ENCODE measurements at places on chromosomes 1 and 21.
A peak's percentile ranks its signal among the peaks of the same experiment; 100 is the strongest.

- DNase-seq, result no peak
Observed at GRCh38 chr1:10759413-10760200, 36.8 kb downstream of the CASZ1 start.

DNA sequence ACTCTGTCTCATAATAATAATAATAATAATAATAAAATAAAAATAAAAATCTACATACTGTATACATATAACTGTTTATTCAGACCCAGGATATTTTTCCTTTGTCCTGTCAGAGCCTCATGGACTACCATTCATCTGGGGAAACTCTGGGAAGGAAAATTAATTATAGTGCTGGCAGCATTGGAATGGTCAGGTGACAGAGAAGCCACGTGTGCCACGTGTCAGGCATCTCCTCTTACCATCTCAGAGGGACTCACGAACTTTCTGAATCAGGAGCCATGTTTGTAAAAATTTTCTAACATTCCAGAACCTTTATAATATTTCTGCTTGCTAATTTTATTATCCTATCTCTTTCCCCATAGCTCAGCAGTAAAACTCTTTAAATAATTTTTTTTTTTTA, 97.8 kb upstream of the HNRNPU start:
- no peak for DNase-seq

GRCh38 chr1:111204983-111205713, 4.7 kb upstream of the DENND2D start:
- no peak for DNase-seq

- no peak for DNase-seq
Observed at GRCh38 chr1:157852476-157852875, 10.9 kb upstream of the CD5L start.

DNA sequence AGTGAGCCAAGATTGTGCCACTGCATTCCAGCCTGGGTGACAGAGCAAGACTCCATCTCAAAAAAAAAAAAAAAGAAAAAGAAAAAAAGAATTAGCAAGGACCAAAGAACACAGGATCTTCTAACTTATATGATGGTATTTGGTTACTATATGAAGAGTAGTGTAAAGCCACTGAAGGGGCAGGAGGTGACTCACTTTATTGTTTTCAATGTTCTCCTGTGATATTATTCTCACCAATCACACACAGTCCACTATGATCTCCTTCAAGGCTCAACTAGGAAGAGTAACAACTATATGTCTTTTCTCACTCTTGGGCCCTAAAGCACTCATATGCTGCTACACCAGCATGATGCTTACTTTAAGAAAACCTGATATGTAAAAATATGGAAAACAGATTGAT, 26.7 kb downstream of the RC3H1 start:
- no peak for DNase-seq

- DNase-seq, result no peak
Observed at GRCh38 chr1:44263568-44264450, 50.5 kb downstream of the DMAP1 start.

DNA sequence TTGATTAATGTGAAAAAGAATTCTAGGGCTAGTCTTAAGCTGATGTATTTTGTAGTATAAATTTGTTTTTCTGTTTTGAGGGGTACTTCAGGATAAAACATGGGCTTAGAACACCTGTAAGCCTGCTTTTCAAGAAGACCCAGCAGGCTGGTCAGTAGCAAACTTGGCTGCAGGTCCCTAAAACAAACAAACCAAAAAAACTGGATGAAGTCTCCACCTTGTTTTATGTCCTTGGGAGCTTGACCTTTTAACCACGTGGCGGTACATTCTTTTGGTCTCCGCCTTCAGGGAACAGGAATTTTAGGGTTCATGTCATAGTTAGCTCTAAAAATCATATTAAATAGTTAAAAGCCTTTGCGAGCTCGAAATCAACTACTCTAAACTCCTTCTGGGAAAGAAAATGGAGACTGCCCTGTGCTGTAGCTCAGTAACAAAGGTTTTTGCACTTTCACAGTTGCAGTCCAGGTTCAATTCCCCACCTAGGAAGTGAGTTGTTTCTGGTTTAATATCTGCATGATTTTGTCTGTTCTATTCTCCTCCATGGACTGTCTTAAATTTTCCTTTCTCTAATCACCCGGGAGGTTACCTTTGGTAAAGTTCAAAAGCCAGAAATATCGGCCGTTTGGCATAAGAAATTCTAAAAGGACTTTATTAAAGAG, 18.6 kb downstream of the PRDX6 start:
- DNase-seq, result no peak

GRCh38 chr1:231750818-231751362, 124.3 kb downstream of the DISC1 start:
- no peak for DNase-seq

DNA sequence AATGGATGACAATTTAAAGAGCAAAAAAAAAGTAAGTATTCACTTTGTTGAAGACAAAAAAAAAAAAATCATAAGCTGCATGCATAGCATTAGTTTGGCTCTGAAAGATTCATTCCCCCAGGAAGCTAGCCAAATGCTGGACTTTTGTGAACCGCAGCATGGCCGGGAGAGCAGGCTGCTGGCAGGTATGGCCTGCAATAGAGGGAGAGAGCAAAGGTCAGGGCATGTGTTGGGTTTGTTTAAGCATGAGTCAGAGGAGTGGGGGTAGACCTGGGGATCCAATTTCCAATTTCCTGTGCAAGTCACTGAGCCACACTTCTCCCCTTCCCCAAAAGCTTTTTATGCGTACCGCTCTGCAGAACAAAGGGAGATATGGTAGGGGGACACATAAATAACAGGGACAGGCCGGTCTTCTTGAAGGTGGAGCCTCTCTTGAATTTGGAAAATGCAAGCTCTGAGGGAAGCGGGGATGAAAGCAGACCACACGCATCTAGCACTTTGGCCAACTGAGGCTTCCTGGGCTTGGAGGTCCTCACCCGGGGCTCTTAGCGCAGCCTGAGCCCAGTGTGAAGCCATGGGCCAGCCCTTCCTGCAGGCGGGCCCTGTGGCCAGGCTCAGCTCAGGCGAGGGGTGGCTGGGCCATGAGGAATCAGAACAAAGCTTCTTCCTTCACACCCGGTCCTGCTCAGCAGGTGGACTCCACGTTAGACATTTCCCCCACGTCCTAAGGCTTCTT, 171.1 kb downstream of the TOMM20 start:
- DNase-seq, result peak; percentile 13

GRCh38 chr1:234551032-234551378, 59.0 kb downstream of the IRF2BP2 start:
- no peak for DNase-seq

DNA sequence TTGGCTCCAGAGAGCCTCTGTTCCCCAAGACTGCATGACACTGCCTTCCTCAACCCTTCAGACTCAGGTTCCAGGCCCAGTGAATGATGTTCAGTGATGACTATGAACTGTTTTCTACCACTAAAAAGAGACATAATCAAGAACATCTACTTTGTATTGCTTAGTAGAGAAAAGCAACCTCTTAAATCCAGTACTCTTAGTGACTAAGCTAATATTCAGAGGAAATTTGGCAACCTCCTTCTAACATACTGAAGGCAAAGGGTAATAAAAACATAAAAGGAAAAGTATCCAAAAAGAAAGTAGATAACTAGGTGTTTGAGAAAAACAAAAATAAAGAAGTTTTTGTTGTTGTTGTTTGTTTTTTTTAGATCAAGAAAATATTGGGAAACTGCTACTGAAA, 153.3 kb upstream of the RUNX1 start:
- no peak for DNase-seq

- DNase-seq, result peak; percentile 9
Observed at GRCh38 chr1:237938553-237938952, 47.8 kb upstream of the ZP4 start.

DNA sequence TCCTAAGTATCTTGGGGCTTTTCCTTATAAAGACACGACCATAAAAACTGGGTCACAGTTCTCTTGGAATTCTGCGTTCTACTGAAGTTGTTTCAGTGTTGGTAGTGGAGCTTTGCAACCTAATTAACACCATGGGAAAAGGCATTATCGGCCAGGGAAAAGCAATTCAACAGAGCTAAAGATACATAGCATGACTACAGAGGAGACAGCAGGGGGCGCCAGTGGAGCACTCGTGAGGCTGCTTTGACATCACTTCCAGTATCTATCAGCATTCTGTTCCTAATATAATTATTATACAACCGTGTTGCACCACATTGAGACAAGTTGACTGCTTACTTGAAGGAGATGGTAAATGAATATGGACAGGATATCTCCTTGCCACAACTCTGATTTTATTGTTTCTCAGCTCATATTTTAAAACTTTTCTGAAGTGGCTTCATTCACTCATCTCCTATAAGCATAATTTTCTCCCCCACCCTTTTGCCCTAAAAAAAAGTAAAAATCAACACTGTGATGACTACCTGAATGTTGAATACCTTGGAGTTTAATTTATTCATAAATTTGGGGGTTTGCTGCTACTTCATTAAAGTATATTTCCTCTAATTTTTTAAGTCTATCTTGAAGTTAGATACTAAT, 39.4 kb downstream of the ZP4 start:
- DNase-seq, result peak; percentile 40

DNA sequence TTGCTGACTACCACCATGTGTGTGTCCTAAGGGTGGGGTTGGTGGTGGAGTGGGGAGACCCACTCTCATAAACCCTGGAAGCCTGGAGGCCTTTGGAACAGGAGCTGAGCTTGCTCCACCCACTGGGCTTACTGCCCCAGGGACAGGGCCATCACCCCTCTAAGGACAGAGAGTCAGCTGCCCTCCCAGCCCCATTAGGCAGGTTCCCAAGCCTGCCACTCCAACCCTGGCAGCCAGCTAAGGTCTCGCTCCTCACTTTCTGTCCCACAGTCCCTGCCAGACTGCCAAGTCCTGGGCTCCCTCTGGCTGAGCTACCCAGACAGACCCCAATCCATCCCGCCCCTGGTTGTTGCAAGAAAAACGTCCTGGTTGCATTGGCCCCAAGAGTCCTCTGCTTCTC, 3.8 kb downstream of the NT5C1A start:
- DNase-seq, result no peak

DNA sequence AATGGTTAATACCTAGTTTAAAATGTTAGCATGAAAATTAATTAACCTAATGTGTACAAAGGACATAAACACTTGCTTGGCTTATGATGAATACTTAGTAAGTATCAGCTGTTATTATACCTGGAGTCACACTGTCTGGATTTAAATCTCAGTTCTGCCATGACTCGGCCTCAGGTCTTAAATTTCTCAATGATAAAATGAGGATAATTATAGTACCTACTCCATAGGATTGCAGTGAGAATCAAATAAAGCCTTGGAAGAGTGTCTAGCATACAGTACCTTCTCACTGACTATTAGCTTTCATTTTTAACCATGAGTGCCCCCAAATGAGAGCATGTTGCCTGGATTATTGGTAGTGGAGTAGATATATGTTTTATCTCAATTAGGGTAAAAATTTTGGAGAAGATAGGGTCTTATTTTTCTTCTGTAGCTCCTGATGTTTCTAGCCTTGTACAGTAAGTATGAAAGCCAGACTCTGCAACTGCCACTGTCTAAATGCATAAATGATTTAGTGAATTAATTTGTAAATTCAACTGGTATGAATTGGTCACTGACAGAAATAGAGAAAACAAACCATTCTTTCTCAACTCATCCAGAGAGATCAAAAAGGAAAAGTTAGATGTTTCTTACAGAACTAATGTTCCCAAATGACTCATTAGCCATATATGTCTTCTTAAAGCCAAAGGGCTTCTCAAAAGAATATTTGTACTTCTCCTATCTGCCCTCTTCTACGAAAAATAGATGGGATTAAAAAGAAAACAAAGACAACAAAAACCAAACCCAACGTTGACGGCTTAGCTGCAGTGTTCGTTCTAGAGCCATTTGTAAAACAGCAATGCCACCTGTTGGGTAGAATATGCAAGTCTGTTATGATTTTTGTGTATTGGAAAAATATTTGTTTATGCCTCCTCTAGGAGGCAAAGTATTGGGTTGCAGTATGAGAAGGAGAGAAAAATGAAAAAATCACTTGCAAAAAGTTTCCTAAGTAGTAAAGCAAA, 53.8 kb upstream of the MROH9 start:
- DNase-seq, result no peak

DNA sequence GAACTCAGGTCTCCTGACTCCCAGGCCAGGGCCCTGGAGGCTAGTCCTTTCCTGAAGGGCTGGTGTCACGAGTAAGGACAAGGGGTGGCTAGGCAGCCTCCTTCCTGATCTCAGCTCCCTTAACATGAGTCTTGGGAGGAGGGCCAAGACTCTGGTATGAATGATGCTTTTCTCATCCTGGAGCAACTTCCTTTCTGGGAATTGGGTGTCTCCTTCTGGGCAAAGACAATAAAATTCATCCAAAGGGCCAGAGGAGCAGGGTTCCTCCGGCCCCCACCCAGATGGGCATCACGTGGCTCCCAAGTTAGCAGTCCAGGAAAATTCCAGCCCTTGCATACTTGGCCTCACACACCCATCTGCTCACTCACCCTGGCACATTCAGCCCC, at the start of gene FAM167B:
Gene FAM167B (plus strand): TSS at position 335 of the 386 bp plus-strand sequence. CDS start 200 bp downstream, outside the sequence.
- DNase-seq, result no peak

GRCh38 chr21:24418671-24419070, 1188.6 kb downstream of the MRPL39 start:
- no peak for DNase-seq

- peak; percentile 94 for DNase-seq
Observed at GRCh38 chr21:32545948-32546441, 39.3 kb downstream of the TCP10L start.

DNA sequence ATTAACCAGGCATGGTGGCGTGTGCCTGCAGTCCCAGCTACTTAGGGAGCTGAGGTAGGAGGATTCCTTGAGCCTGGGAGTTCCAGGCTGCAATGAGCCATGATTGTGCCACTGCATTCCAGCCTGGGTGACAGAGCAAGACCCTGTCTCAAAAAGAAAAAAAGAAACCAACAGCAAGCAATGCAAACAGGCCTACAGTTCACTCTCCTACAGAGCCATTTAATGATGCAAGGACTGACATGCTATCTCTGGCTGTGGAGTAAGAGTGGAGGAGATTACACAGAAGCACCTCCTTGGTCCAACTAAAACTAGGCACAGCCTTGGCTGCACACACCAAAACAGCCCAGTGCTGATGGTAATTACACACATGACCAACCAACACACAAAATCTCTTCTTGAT, 127.5 kb upstream of the SOD1 start:
- no peak for DNase-seq

DNA sequence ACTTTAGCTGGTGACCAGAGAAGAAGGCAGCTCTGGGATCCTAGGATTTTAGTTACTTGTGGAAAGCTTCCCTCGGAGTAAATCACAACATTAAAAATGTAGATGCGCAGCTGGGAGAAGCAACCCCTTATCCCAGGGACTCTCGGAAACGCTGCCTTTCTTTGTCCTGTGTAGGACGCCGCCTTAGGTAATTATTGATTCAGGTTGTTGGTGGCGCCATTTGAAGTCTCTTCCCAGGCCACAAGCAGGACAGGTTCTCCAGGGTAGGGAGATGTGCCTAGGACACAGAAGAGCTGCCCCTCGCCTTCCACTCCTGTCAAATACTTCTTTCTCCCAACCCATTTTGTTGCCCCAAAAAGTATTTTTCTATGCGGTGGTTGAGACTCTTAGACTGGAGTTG, 10.3 kb downstream of the SLC37A1 start:
- no peak for DNase-seq

GRCh38 chr1:167440776-167441175, 77.6 kb downstream of the CD247 start:
- DNase-seq, result no peak

All from erythroblast (primary cell).